ENCODE measurements at places on chromosomes 5 and 9.

GRCh38 chr9:26163931-26164330 lies 485.7 kb upstream of the TUSC1 start:
- DNase-seq, result no peak

DNA sequence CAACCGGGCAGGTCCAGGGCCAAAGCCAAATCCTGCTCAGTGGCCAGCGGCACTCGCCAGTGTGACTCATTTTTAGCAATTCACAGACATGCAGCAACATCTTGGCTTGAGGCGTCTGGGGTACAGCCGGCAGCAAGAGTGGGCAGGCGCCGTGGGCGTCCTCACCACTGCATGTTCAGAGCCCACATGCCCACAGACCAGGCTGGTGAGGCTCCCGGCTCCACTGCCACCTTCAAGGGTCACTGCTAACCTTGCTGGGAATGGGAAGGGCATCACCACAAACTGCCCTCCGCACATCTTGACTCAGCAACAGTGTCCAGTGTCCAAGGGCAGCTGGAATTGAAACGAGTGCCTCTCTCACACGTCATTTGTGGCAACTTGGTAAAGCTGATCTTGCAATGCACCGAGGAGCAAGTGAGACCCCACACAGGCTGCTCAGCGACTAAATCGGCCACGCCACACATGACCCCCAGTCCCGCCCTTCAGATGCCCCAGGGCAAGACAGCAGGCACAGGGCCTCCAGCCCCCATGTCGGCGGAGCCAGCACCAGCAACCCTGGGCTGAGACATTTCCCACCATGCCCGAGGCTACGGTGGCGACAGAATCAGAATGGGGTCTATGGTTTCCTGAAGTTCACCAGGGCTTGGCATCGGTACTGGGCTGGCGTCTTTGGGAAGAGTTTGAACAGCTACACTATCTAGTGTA lies 140.3 kb downstream of the ROR2 start:
- DNase-seq, result no peak

DNA sequence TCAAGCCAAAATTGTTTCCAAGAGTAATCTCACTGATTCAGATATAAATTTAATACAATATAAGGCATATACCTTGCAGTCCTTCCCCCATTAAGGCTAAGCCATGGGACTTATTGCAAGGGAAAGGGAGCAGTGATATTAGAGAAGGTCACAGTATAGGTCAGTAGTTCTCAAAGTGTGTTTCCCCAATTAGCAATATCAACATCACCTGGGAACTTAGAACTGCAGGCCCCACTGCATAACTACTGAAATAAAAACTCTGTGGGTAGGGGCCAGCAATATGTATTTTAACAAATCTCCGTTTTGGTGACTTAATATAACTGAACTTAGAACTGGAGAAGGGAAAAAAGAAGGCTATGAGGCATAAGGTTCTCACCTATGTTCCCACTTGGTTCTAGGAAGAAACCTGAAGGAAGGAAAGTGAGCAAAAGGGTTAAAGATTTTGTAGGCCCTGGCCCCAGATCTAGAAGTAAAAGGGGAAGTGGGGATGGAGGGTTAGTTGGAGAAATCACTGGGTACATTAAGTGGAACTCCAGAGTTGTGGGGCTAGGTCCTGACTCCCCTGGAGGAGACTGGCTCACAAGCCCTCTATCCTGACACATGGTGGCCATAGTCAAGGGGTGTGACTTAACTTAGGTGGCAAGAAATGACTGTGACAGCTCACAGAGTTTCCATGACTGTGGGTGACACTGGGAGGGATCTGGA lies 40.7 kb downstream of the WDR36 start:
- no peak for DNase-seq

GRCh38 chr5:128796506-128796905 lies 168.8 kb upstream of the SLC27A6 start:
- no peak for DNase-seq

- no peak for DNase-seq
These were observed 4.6 kb upstream of the AGTPBP1 start for GRCh38 chr9:85746309-85746708.

GRCh38 chr5:83688281-83688680 lies 32.4 kb downstream of the HAPLN1 start:
- no peak for DNase-seq

- DNase-seq, result no peak
These were observed 15.6 kb downstream of the TEX53 start for GRCh38 chr9:114641967-114642366.

DNA sequence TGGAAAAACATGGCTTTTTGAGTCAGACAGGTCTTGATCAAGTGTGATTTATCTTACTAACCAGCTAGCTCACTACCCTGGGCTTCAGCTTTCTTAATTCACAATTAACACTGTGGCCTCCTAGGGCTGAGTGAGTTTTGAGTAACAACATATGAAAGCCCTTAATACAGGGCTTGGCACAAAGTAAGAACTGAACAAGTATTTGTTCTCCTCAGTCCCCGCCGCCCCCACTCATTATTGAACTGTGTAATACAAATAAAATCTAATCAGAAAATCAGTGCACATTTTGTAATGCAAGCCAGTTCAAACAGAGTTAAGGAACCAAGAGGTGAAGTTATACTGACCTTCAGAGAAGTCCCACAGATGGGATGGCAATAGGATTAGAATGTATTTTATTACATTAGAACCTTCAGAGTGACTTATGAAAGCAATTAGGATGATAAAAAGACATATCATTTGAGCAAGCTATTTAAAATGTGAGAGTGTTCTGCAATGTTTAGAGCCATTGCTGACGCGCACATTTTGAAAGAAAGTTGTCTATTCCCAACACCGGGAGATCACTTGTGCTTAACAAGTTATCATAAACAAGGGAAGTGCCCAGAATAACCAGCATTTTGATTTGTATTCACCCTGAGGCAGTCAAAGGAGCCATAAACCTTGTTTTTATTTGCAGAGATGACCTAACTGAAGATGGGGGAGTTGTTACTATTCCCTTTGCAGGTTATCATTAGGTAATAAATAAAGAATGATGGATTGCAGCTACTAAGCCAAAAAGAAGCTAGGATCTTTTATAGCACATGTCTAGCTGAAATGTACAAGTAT lies 19.4 kb downstream of the ADAMTS16 start:
- no peak for DNase-seq

GRCh38 chr9:84294241-84294950 lies 46.2 kb downstream of the SLC28A3 start:
- DNase-seq, result no peak

GRCh38 chr5:178640331-178641045 lies 13.6 kb upstream of the CLK4 start:
- no peak for DNase-seq

- DNase-seq, result no peak
These were observed 55.1 kb downstream of the LHFPL2 start for GRCh38 chr5:78593465-78593864.

GRCh38 chr9:13485068-13485596 lies 205.6 kb upstream of the MPDZ start:
- DNase-seq, result peak; percentile 71

DNA sequence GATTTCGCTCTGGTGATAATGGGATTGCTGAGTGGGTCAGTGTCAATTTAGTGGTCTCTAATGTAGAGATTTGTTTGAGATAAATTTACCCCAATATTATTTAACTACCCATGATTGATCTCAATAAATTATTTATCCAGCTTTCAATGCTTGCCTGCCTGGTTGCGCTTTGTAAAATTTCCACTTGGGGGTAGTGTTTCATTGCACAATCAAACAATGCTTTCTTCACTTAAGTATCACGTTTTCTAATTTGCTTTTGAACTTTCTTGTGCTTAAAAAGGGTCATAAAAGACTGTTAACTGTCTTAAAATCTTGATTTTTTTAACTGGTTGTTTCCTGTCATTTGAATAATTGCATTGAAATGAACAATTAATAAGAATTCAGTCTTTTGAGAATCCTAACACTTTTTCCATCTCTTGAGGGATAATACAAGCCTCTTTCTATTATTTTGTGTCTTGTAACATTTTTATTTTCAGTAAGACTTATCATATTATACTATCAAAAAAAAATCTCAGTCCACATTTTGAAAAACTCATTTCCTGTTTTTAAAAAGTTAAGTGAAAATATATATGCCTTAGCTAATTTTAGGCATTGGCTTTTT lies 18.7 kb downstream of the HSD17B4 start:
- DNase-seq, result no peak

- no peak for DNase-seq
These were observed 503.8 kb upstream of the ADAMTS16 start for GRCh38 chr5:4636378-4636777.

- no peak for DNase-seq
These were observed 362.7 kb downstream of the CSNK1G3 start for GRCh38 chr5:123874600-123875201.

DNA sequence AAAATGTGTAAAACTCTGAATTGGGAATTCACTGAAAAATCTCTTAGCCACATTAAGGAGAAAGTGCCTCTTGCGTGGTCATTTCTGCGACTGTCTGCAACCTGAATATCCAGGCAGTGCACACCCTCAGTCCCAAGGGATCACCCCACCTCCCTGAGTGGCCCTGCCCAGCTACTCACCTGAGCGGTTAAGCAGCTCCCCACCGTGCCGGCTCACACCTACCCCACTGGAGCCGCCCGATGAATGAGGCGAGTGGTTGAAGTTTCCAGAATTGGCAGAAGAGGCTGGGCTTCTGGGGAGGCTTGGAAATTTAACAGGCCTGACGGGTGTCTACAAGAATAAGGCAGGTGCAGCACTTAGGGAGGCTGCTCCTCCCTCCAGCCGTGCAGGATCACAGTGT lies 25.6 kb downstream of the ANKS6 start:
- no peak for DNase-seq

DNA sequence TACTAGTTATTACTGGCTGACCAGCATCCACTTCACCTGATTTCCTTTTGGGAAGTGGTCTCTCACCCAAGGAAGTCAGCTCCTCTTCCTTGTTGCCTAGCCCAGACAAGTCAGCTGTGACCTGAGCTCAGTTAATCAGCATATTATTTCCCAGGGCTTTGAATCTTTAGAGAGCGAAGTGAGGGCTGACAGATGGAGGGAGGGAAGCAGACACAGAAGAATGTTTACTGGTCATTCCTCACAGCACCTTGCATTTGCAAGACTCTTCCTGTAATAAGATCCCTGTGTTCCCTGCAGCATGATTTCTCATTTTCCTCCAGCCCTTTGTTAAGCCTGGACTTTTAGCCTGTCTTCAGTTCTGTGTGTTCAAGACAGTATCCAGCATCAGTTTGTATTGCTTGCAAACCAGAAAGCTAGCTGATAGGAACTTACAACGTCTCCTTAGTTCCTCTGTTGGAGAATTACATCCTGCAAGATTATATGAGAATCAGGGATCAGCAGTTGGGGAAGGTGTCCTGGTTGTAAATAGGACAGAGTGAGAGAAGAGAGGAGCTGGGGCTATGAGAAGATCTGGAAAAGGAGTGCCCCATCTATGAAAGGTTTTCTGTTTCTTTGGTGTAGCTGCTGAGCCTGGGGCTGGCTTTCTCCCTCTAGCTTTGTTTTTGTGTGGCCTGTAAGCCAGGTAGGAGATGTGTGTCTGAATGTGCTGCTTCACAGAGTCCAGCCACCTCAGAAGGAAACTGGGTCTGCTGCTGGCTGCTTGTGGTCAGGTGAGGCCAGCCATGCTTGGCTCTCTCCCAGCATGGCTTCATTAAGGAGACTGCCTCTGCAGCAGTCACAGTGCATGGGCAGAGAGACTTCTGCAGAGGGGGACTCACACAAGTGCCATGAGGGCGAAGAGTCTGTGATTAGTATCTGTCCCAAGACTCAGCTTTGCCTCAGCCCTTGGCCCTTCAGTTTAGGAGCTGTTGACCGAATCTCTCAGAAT lies 50.3 kb downstream of the MAN2A1 start:
- no peak for DNase-seq

- DNase-seq, result no peak
These were observed 55.9 kb upstream of the HAPLN1 start for GRCh38 chr5:83776437-83777031.

- DNase-seq, result no peak
These were observed 168.5 kb upstream of the GAS1 start for GRCh38 chr9:87115785-87116184.

DNA sequence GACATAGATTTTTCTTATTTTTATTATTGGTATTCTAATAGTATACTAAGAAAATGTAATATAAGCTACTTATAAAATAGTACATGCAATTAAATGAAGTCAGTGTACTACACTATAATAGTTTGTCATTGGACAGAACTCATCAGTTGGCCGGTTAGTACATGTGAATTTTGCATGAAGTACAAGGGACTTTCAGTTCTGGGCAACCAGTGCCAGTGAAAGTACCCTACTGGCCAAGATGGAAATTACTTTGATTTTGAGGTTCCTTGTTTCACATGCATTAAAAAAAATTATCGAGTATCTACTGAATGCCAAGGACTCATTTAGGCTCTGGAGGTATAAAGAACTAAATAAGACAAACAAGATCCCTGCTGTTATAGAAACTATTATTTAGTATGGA lies 213.4 kb upstream of the ELL2 start:
- no peak for DNase-seq

DNA sequence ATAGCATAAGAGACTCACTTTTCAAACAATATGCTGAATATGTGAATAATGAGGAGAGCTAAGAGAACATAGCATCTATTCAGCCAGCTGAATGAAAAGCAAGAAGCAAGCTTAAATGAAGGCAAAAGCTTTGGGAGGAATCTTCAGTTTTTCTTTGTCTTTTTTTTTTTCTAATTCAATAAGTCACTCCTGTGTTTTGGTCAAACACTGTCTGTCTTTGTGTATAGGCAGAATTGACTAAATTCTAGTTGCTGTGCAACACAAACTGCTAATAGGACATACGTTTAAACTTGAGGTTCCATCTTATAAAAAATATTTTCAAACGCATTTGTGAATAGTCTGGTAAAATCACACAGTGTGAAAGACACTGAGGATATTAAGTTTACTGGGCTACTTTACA lies 156.9 kb upstream of the KCNN2 start:
- no peak for DNase-seq

DNA sequence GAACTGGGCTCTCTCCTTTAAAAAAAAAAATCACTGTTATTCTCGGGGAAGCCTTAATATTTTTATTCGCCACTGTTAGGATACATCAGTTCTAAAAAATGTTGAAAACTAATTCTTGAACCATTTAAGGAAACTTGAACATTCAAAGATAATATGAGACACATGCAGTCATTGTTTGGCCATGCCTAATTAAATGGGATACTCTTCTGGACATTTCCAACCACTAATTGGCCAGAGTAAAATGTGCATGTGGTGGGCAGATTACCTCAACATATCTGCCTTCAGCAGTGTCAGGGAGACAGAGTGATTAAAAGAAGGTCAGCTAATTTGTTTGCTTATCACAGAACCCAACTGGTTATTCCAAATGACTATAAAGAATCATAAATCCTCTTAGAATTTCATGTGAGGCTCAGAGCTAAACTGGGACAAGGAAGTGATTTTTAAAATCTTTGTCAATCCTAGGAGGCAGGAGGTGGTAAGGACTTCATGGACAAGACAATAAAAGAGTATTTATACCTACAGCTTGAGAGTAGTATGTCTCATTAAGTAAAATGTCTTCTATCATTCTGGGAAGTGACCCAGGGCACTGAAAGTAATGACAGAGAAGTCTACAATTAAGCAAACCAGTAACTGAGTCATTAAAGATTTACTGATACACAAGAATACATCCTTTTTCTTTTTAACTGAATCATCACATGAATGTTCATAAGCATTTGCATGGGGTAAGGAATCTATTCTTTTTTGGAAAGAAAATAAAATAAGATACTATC lies 242.9 kb upstream of the TRPM3 start:
- no peak for DNase-seq

- no peak for DNase-seq
These were observed 9.3 kb downstream of the SH3RF2 start for GRCh38 chr5:145945620-145946111.

All from right forelimb (tissue), 1 donor.